ENCODE measurements at places on chromosomes 2 and 18.

- no peak for DNase-seq
Observed at GRCh38 chr2:229686122-229686919, 28.0 kb downstream of the DNER start.

- peak; percentile 9 for DNase-seq
Observed at GRCh38 chr2:233928594-233929351, 11.6 kb downstream of the TRPM8 start.

DNA sequence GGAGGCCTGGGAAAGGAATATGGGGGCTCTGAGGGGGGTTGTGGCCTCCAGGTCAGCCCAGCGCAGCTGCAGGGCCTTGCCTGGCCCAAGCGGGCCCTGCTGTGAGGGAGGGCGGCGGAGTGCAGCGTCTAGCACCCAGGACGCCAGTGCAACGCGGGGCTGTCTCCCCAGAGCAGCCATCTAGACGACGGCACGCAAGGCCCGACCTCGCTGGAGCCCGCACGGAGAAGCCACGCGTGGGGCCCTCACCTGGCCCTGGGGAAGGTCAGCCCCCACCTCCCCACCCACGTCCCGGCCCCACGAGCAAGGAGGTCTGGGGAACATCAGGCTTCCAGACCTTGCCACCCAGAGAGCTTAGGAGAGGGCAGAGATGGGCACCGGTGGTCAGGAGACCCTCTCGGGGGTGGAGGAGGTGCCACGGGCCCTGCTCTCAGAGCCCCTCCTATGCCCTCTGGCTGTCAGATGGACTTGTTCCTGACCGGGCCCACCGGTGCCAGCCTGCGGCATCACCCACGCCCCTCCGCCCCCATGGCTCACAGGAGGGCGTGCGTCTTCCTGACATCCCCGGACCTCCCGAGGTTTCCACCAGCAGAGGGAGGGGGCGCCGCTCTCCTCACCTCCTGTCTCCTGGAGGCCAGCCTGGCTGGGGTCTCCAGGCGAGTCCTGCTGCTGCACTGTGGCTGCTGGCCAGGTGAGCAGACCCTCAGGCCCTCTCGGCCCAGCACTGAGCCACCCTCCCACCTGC lies 17.0 kb downstream of the GPR35 start:
- DNase-seq = no peak

DNA sequence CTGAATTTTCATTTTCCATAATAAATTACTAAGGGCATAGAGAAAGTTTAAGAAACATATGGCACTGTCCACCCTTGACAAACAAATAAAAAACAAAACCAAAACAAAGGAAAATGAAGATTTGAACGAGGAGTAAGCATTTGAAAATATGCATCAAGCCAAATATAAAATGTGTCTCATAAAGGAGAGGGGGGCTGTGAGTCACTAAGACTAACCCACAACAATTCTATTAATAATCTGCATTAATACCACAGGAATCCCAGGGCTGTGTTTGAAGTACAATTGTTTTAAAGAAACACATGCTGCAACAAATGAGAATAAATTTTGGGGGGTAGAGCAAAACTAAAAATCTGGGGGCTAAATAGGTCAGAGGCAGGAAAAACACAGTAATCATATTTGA lies 53.8 kb upstream of the STK17B start:
- DNase-seq = no peak
